ENCODE measurements at places on chromosomes 7 and 10. TPM values are rescaled to one million over a fixed set of nuclear protein-coding genes. Genes with fewer than 3 reads are reported as not detected.

Gene FOXP2
- 8.6 TPM for total RNA-seq

Gene C10orf67
- not detected for total RNA-seq

Gene LZTS2
- 47.3 TPM for total RNA-seq

Gene NXPH1
- not detected for total RNA-seq

Gene OR2A7
- not detected for total RNA-seq

Gene CPED1
- total RNA-seq, result 2.2 TPM

Gene KIAA1217
- 28.7 TPM for total RNA-seq

Gene CALML3
- total RNA-seq, result not detected

Gene DGKI
- 0.65 TPM for total RNA-seq

Gene NACAD
- 0.32 TPM for total RNA-seq

Gene ZNF488
- 0.13 TPM for total RNA-seq

Gene CTBP2
- 84.2 TPM for total RNA-seq

Gene SPACDR
- total RNA-seq, result 0.32 TPM

Gene TRIM50
- not detected for total RNA-seq

Gene DGKB
- not detected for total RNA-seq

Gene GIMAP6
- total RNA-seq, result 136 TPM

Gene EBLN1
- total RNA-seq, result not detected

Gene PILRA
- total RNA-seq, result 0.06 TPM

Gene SLC13A1
- not detected for total RNA-seq

Gene LBX1
- total RNA-seq, result not detected

Gene GPC2
- total RNA-seq, result 1.3 TPM

Gene ARMC3
- not detected for total RNA-seq

Gene CWF19L1
- 24.9 TPM for total RNA-seq

Gene FAM149B1
- 22.5 TPM for total RNA-seq

Gene TMEM178B
- total RNA-seq, result 0.06 TPM

Gene OR2A1
- total RNA-seq, result not detected

Gene WDR86
- total RNA-seq, result not detected

Gene PPP1R9A
- total RNA-seq, result 15.9 TPM

Gene HTR7
- under 0.01 TPM for total RNA-seq
